ENCODE measurements at places on chromosomes 11 and 22.
A peak's percentile ranks its signal among the peaks of the same experiment; 100 is the strongest.

DNA sequence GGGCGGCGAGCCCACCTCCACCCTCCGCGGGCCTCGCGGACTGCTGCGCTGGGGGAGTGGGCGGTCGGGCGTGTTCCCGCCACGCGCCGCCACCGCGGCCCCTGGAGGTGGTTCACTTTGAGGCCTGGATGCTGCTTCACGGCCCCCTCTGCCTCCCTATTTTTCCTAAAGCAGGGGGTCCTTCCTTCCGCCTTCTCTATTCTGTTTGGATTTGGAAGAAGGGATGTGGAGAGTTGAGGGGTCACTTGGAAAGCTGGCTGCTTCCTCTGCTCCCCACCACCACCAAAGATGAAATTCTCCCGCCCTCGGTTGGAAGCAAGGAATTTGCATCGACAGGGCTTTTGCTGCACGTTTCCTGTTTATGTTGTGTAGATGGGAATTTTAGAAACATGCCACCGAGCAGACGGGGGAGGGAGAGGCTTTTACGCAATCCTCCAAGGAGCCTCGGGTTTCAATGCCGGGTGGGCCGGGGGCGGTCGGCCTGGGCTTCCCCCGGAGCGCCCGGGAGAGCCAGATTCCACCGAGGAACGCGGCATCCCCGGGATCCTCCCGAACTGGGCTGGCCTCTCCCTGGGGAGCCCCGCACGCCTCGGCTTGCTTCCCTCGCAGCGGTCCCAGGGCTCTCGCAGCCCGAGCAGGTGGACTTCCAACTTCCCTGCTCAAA, 403 bp upstream of the SBF2 start:
- peak; percentile 43 for DNase-seq

DNA sequence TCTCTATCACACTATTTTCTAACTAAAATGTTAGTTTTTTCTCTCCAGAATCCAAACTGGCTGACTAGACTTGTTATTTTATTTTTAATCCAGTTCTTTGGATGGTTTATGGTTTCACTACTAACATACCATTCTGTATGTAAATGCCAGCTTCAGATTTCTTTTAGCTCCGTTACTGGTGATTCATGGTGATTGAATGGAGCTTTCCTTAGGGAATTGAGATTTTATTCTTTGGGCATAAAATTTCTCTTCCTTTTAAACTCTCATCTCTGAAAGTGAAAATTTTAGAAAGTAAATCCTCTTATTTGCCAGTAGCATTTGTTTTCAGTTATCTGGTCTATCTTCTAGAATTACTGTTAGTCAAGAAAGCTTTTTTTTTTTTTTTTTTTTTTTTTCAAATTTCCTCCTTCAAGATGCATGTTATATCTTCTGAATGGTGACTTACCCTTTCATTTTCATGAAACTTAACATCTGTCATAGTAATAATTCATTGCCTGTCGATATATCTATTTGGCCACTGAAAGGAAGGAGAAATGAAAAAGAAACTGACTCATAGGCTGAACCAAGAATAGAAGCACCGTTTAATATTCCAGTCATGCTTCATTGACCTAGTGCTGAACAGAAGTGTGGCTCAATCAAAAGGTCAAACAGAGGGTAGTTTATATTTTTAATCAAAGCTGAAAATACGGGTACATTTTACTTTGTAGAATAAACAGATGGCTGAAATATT, 6.4 kb downstream of the ENDOD1 start:
- peak; percentile 76 for DNase-seq

DNA sequence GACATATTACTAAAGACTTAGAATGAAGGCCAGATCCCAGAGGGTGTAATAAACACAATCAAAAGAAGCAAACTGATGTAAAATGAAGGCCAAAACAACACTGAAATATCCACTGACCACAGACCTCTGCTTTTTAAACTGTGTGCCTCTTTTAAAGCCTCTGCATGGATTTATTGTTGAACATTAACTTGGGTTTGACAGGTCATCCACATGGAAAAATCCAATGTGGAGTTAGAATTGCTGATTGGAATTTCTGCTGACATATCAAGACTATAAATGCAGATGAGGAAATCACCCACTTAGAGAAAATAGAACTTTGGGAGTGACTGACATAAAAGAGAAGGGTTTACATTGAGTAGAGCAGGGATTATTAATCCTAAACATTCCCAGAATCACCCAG, 853.9 kb upstream of the RAG2 start:
- no peak for DNase-seq

DNA sequence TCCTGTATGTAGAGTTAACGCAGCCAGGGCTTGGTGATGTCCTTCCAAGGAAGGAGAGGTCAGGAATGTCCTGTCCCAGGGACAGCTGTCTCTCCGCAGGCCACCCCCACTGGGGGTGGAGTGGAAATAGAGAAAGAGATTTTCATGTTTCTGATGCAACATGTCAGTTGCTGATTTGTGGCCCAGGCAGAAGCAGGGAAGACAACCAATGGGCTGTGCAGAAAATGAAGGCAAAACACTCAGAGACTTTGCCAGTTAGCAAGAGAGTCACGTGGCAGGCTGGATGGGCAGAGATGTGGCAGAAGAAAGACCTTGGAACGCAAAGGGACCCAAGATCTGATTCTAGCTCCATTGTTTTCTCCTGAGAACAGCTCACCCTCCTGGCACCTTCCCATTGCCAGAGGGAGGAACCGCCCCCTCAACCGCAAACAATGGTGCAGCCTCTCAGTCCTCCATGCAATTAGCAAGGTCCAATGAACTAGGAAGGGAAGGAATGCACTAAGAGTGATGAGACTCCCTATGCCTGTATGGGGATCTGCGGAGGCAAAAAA, 71.0 kb downstream of the SYN3 start:
- no peak for DNase-seq

DNA sequence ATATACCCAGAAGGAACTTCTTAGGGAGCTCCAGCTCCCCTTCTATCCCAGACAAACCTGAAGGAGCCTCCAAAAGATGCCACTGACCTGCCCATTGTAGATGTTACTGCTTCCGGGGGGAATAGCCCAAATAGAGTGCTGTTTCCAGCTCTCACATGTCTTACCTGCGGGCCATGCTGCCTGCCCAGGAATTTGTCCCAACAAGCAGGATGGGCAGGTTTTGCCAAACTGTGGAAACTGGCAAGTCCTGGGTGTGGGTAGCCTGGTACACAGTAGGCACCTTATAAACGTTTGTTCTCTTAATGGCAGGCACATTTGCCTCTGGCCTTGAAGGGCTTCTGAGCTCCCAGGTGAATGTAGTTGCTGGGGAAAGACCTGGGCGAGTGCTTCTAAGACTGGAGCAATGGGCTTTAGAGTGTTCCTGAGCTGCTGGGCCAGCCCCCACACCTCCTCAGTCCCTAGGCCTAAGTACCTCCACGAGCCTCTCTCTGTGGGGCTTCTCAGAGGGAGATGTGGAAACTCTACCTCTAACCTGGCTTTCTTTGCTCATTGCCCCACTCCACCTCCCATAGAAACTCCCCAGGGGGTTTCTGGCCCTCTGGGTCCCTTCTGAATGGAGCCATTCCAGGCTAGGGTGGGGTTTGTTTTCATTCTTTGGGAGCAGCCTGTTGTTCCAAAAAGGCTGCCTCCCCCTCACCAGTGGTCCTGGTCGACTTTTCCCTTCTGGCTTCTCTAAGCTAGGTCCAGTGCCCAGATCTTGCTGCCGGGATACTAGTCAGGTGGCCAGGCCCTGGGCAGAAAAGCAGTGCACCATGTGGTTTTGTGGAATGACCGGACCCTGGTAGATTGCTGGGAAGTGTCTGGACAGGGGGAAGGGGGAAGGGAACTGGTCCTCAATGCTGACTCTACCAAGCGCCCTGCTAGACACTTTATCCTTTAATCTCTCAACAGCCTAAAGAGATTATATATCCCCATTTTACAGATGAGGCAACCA, 37.2 kb downstream of the LIMK2 start:
- no peak for DNase-seq

GRCh38 chr11:69534166-69534530, 52.7 kb downstream of the LINC01488 start:
- no peak for DNase-seq

DNA sequence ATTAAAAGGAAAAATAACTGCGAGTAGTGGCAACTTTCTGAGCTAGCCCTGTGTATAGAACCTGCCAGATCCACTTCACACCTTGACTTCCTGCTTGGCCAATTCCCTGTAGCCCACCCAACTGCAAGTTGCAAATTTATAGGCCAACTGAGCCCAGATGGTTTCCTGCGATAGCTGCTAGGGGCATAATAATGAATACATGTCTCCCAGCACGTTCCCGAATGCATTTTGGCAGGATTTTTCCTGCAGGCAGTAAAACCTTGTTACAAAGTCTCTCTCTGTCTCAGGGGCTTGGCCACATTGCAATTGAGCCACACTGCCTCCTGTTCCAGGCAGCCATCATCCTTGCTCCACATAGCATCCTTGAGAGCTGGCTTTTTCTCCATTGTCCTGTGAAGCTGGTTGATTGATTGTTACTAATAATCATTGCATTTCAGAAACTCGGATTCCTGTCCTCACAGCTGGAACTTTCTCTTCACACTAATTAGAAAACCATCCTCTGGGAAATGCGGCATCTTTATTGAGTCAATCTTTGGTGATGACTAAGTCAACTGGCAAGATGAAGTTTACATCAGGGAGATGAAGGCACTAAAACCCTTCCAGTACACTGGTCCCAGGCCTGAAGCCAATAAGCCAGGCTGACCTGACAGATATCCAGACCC, 18.6 kb upstream of the LMO2 start:
- DNase-seq: peak; percentile 74

DNA sequence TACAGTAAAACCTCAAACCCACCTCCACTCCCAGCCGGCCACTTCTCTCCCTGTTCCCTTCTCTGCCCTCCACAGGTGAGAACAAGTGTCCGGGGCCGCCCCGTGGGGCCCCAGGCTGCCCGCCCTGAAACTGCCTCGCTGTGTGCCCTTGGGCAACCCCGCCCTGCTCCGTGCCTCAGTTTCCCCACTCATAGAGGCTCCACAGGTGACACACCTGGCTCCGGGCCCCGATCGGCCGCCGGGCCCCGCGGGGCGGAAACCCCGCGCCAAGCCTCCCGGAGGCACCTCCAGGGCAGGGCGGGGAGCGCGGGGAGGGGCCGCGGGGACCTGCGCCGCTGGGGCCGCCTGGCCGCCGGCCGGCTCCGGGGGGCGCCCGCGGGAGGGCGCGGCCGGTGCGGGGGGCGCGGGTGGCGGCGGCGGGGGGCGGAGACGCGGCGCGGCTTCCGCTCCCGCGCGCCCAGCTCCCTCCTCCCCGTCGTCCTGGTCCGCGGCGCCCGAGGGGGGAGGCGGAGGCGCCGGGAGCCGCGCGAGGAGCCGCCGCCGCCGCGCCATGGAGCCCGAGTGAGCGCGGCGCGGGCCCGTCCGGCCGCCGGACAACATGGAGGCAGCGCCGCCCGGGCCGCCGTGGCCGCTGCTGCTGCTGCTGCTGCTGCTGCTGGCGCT, at the start of gene LRP5:
LRP5 (plus strand) TSS at position 475 of the 663 bp plus-strand sequence; CDS start at position 599, 124 bp downstream.
- peak; percentile 26 for DNase-seq

- DNase-seq: no peak
These were observed 2354.7 kb upstream of the RAG2 start for GRCh38 chr11:38952698-38953097.

- peak; percentile 55 for DNase-seq
These were observed 23.2 kb downstream of the ADORA2A start for GRCh38 chr22:24450610-24451009.

DNA sequence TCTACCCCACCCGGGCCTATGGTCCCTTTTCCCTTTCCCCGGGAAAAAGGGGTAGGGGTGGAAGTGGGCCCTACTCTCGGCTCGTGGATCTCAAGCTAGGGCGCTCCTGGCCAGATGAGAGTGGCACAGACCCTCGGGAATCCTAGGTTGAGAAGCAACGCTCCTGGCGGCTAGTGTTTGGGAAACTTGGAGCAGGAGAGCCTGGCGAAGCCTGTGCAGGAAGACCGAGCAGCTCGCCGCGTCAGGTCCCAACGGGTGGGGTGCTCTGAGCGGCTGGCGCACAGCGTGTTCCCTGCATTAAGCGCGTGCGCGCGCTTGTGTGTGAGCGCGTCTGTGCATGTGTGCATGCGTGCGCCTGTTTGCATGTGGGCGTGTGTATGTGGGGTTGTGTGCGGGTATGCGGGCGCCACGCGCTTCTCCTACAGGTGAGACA, 7.1 kb upstream of the FLI1 start:
- no peak for DNase-seq

DNA sequence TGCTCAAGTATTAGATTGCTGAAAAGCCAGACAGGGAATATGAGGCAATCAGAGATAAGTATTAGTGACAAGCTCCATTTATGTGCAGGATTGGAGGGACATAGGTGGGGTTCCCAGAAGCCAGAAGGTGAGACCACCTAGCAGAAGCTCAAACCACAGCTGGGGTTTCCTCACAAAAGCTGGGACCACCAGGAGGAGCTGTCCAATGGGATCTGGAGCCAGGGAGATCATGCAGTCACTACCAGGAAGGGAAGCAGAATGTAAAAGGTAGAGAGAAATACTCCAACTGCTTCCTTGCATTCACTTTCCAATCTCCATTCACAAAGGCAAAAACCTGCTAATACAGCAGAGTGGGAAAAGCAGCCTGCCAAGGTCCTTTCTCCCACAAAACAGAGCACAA, 5.2 kb upstream of the FSHB start:
- DNase-seq: no peak
